ENCODE measurements at places on chromosomes 13 and 19.

DNA sequence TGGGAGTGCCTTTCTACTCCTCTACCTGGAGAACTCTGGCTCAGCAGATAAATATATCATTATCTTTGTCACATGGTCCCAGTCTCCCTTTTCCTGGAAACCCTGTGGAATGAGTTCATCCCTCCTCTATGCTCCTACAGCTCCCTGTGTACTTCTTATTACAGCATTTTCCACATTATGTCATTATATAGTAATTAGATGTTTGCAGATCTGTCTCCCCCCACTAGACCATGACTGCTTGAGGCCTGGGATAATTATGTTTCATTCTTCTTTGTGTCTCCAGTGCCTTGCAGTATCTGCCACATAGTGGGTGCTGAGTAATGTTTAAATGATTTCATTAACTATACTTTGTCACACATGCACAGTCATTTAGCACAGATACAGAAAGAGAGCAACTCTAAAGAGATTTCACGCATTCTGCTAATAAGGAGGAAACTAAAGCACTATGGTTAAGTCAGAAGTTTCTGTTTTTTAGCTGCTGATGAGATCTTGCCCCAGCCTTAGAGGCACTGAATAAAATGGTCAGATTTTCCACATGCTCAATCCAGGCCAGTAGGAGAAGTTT, 66.1 kb upstream of the DIAPH3 start:
- DNase-seq = peak; percentile 79

DNA sequence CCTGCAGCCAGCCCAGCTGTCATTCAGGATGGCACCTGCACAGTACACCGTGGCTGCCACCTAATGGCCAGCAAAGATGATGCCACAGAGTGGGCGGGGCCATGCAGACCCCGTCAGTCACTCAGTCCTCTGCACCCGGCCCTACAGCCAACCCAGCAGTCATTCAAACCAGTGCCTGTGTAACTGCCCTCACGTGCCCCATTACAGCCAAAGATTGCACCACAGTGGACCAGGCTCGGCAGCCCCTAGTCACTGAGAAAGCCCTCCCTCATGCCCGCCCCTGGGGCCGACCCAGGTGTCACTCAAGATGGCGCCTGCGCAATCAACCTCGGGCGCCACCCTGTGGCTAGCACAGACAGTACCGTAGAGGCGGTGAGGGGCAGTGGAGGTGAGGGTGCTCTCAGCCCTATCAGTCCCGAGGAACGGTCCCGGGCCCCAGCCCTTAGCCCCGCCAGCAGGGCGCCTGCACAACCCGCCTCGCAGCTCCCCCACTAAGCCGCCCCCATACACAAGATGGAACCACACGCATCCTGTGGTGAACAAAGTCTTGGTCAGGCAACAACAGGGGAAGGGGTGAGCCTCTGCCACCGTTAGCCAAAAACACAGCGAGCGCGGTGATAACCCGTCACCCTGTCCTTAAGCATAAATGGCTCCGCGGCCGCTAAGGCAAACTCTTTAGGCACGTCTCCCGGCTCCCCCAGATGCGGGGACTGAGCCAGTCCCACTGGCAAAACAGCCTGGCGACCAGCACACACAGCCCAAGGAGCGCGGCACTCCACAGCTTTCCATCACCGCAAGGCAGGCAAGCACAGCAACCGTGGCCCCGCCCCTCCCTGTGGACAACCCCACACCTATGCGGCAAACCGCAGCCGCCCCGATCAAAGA, 2.3 kb downstream of the PEG3 start:
- peak; percentile 46 for DNase-seq

GRCh38 chr19:13920940-13921747, 15.1 kb downstream of the CC2D1A start:
- peak; percentile 49 for DNase-seq

DNA sequence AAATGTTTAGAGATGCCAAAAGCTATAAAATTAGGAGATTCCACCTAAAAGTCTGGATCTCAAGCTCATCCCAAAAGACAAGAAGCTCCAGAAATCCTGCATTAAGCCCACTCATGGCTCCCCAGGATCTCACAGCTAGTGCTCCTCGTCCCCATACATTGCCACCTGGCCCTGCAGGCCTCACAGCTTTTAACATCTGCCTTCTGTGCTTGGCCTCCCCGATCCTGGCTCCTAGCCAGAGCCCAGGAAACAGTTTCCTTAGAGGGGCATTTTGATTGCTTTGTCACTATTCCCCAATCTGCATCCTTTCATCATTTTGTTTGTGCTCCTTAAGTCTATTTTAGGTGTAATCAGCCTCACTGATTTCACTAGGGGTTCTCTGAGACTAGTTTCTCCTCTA, 14.5 kb upstream of the DCT start:
- no peak for DNase-seq

DNA sequence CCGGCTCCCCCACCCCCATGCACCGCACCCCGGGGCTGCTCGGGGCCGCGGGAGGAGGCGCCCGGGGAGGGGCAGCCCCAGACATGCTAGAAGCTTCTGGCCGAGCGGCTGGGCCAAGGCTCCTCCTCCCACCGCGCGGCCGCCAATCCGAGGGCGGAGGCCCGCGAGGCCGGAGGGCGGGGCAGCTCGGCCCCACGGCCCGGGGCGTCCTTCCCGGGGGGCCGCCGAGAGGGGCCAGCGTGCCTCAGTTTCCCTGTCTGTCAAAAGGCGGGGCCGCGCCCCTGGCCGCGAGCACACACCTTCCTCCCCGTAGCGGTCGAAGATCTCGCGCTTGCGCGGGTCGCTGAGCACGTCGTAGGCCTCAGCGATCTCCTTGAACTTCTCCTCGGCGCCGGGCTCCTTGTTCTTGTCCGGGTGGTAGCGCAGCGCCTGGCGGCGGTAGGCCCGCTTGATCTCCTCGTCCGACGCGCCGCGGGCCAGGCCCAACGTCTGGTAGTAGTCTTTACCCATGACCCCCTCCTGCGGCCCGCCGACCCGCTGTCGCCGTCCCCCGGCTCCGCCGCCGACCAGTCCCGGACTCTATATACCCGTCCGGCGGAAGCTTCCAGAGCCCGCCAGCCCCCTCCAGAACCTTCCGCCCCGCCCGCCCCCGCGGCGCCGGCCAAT, at the start of gene DNAJB1:
TSS of gene DNAJB1 (minus strand) at position 558 of the 666 bp plus-strand sequence. CDS start at position 510, 48 bp downstream.
- DNase-seq = peak; percentile 93

DNA sequence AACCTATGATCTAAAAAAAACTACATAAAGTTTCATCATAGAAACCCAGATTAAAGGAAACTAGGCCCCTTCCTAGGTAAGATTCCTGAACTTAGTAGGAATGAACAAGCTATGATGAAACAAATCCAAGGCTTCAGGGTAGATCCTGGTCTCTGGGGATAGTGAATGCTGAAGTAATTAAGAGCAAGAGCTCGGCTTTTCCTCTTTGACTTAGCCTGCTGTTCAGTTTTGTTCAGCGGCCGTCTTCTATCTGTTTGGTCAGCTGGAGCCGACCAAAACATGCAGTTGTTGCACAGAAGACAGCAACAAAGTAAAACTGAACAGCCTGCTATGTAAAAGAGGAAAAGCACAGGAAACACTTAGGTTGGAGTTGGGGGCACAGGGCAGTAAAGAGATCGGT, 44.1 kb upstream of the RFXAP start:
- DNase-seq = no peak

DNA sequence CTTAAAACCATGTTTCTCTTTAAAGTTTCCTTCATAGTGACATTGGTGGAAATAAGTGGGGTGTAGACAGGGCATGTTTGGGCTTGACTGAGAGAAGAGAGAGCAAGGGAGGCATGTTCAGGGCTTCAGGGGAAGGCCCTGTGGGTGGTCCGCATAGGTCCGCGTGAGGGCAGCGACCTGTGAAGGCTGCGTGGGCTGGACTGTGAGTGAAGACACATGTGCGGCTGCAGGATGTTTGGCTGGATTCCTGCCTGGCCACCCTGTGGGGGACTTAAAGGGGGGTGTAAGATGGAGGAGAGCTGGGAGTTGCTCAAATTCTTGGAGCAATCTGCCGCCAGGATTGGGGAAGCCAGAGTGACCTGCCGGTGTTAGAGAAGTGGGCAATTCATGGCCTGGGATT, 23.8 kb upstream of the KLF12 start:
- DNase-seq = no peak

DNA sequence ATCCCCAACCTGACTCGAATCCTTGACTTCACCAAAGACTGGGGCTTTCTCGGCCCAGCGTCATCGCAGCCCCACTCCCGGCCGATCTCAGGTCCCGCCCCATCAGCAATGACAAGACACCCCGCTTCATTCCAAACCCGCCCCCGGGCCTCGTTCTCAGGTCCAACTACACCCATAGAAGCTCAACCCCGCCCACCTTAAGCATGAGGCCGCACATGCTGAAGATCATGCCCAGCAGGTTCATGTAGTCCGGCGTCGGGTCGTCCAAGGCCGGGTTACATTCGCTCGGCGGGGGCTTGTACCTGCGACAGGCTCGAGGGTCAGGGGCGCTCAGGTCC, 2.3 kb downstream of the WDR83 start:
- DNase-seq = peak; percentile 94

- DNase-seq = peak; percentile 77
Measured at GRCh38 chr19:14023404-14024235, 4.3 kb upstream of the RLN3 start.

DNA sequence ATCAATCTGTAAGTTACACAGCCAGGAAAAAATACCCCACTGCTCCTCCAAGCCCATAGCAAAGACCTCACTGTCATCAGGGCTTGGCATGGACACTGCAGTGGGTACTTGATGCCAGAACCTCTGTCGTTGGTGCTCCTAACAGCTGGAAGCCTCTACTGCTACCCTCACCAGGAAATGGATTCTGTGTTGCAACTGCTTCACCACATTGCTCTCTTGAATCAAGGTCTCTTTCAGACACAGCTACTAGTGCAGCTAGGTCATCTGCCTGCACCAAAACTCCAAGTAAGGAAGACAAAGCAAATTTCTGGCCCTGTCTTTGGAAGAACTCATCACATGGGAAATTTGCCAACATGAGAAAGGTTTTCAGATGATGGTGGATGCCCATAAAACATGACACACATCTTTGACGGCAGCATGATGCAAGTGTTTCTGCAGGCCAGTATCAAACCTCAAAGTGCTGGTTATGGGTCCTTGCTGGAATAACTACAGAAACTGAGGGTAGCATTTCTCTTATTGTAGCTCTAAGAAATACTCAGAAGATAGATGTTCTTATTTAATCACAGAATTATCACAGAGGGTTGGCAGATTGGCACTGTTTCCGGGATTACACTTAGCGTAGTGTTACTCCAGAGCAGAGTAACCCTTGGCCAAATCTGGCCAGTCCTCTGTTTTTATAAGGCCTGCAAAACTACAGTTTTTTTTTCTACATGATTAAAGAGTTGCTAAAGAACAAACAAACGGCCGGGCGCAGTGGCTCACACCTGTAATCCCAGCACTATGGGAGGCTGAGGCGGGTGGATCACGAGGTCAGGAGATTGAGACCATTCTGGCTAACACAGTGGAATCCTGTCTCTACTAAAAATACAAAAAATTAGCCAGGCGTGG, 12.9 kb upstream of the PCCA start:
- DNase-seq = no peak

- no peak for DNase-seq
Measured at GRCh38 chr19:5588441-5588840, 20.7 kb upstream of the TINCR start.

GRCh38 chr13:23667750-23668149, 97.5 kb downstream of the TNFRSF19 start:
- DNase-seq = peak; percentile 17

GRCh38 chr19:15114153-15114540, 6.9 kb downstream of the SYDE1 start:
- DNase-seq = no peak

DNA sequence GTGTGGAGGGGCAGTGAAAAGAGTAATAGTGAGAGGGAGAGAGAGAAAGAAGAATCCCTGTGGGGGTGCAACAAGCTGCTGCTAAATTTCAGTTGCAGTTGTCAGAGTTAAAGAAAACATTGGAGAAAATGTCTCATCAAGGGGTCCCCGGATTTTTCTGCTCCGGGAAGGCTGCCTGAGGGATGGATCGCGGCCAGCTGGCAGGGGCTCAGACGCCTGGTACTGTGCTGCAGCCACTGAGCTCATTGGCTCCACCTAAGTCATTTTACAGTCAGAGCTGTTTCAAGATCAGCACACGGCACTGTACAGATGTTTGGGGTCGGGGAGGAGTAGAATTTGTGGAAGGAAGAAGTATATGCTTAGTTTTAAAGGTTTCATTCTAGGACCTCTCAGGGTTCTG, 106.2 kb downstream of the SHISA2 start:
- no peak for DNase-seq

GRCh38 chr13:91375116-91375729, 23.2 kb upstream of the GPC5 start:
- DNase-seq = peak; percentile 2

- peak; percentile 90 for DNase-seq
Measured at GRCh38 chr19:2270423-2271233, 11.3 kb downstream of the PEAK3 start.

- DNase-seq = no peak
Measured at GRCh38 chr13:111489301-111489700, 168.9 kb downstream of the TEX29 start.

GRCh38 chr13:112060282-112060830, 6.6 kb upstream of the SOX1 start:
- no peak for DNase-seq

GRCh38 chr19:8158411-8159074, 9.2 kb upstream of the FBN3 start:
- DNase-seq = peak; percentile 77

DNA sequence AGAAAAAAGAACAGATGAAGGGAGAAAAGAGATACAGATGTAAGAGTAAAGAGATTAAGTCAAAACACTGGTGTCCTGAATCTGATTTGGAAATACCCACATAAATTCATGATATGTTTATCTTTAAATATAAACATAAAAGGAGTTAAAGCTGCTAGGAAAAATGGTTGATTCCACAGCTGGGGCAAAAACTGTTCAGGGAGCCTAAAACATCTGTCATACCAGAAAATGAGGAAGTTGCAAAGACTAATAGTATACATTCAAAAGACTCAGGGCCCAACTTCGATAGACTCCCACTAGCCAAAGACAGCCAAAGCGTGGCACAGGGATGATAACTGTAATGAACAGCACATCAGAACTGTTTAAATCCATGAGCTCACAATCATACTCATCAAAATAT, 62.0 kb downstream of the ABCC4 start:
- no peak for DNase-seq

GRCh38 chr19:325173-325936, 19.2 kb downstream of the MIER2 start:
- DNase-seq = no peak
